ENCODE measurements at places on chromosomes 11 and 22.

- no peak for DNase-seq
Observed at GRCh38 chr11:68221406-68221805, 8.3 kb upstream of the KMT5B start.

GRCh38 chr11:34616086-34616485 is 4.8 kb upstream of the EHF start:
- DNase-seq = no peak

- no peak for DNase-seq
Observed at GRCh38 chr11:116948391-116948790, 111.0 kb upstream of the APOA1 start.

DNA sequence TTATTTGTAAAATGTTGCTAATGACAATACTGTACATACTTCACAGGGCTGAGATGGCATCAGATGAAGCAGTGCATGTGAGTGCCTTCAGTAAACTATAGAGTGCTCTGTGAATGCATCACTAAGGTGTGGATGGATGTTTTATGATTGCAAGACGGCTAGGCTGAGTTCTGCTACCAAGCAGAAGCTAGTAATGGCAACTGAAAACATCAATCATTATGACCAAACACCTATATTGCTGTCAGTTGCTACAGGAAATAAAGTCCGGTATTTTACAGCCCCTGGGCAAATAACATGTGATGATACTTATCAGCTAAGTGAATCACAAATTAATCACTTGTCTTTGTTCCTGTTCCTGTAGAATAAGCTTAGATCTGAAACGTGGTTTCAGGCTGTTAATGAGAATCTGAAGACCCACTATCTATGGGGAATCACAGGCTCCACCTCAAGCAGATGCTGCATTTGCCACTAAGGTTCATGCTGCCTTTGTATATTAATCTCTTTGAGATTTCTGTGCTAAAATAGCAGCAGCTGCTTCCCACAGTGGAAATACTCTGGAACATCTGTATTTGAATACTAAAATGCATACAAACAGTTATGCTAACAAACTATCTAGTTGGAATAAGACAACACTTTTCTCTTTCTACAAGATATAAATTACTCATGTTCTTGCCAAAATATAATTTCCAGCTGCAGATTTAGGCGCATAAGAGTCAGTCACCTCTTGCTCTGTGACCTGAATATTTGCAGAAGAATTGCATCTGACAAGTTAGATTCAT is 254.0 kb upstream of the PITPNB start:
- DNase-seq = no peak

GRCh38 chr11:24240496-24241175 is 256.2 kb upstream of the LUZP2 start:
- no peak for DNase-seq

DNA sequence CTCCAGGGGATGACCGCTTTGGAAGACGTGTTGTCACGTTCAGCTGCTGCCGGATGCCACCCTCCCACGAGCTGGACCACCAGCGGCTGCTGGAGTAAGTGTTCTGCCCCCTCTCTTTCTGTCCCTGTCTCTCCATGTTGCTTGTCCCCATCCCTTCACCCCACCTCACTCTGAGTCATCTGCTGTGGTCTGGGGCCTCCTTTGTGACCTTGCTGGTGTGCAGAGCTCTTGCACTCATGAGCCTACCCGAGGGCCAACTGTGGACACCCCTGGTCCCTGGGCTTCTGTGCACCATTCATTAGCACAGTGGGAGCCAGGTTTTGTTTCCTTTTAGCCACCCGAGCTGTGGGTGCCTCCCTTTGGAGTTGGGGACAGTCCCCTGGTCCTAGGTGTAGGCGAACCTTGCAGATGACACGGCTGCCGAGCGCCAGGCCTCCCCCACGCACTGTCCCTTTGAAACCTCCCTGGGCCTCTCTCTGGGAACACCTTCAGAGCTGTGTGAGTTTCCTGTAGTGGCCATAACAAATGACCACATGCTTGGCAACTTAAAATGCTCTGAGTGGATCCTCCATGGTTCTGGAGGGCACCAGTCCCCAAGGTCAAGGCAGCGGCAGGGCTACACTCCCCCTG is 49.8 kb downstream of the ARHGAP8 start:
- DNase-seq = no peak

DNA sequence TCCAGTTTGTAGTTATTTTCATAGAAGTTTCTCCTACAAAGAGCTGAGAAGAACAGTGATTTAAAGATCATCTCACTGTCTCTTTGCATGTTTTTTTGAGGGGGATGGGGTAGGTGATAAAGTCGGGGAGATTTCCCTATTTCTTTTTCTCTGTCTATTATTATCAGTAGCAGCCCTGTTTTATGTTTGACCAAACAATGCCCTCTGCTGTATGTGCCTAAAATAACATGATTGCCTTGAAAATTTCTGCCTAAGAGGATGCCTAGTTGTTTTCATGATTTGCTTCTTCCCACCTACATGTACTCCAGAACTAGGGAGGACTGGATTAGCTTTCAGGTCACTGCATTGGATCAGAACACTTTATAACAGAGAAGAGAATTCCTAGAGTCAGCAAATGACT is 1330.2 kb downstream of the LRRC4C start:
- no peak for DNase-seq
